Ovary (tissue), 10 donors: ENCODE measurements at places on chromosomes 2 and 18. TPM values are rescaled to one million over a fixed set of nuclear protein-coding genes. Genes with fewer than 3 reads are reported as not detected.

DNA sequence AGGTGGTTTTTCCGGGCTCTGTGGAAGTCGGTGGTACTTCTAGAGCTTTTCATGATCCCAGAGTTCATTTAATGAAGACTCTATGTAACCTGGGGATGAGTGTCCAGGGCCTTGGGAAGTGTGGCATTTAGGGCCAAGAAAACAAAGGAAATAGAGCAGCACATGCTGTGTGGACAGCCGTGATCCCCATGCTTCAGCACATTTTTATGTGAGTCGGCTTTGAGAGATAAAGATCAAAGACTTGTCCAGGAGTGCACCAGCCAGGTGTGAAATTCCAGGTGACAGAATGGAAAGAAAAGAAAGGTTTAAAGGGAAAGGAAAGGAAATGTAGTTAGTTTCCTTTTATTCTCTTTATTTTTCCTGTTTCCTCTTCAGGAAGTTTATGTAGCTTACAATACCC, 258.0 kb upstream of the NRP2 start:
- no peak for DNase-seq
- no peaks in the 10 kb centered on the region for H3K27me3 ChIP-seq
- no peaks in the 10 kb centered on the region for H3K36me3 ChIP-seq
- no peak overlapping the region for H3K27ac ChIP-seq
- H3K4me1 ChIP-seq: no peaks in the 10 kb centered on the region

- no peaks in the 10 kb centered on the region for H3K36me3 ChIP-seq
- no peak for DNase-seq
- no peaks in the 10 kb centered on the region for H3K4me1 ChIP-seq
- H3K27ac ChIP-seq: no peak overlapping the region
- H3K27me3 ChIP-seq: no peaks in the 10 kb centered on the region
Observed at GRCh38 chr2:231038483-231039293, 1.4 kb downstream of the C2orf72 start.

GRCh38 chr2:115580784-115581183, 1138.3 kb downstream of the DPP10 start:
- H3K27ac ChIP-seq: no peak overlapping the region
- H3K4me3 ChIP-seq: no peak overlapping the region
- no peak for DNase-seq
- H3K4me1 ChIP-seq: no peaks in the 10 kb centered on the region
- no peaks in the 10 kb centered on the region for H3K27me3 ChIP-seq

DNA sequence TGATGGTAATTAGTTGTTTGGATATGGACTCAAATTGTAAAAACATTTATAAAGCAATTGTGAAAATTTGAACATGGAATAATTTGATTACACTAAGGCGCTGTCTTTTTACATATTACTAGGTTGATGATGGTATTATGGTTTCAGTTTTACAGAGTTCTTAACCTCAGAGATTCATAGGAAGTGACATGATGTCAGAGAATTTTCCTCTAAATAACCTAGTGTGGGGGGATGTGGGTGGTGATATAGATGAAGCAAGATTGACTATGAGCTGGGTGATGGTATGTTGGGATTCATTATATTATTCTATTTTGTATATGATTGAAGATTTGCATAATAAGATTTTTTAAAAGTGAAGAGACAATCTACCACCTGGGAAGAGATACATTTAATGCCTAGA, 45.9 kb upstream of the ATP5MC3 start:
- H3K4me3 ChIP-seq: no peak overlapping the region
- no peak overlapping the region for H3K27ac ChIP-seq
- no peak for DNase-seq
- no peaks in the 10 kb centered on the region for H3K36me3 ChIP-seq
- no peaks in the 10 kb centered on the region for H3K27me3 ChIP-seq

DNA sequence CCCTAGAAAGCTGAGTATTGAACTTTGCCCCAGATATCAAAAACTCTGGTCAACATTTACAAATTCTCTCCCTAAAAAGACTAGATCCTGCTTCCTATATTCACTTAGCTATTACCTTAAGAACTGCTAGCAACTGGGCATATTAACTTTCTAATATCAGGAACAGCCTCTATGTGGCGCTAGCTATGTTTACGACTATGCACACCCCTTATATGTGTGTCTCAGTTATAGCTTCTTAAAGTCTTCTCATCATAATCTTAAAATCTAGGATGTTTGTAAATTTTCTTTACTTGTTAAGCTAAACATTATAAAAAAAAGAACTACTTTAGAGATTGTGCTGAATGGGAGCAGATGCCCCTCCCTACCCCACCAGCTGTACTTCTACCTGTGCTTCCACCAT, 1.7 kb upstream of the STAMBP start:
- no peaks in the 10 kb centered on the region for H3K36me3 ChIP-seq
- peaks cover 6% of the 10 kb centered on the region for H3K4me1 ChIP-seq
- no peaks in the 10 kb centered on the region for H3K27me3 ChIP-seq
- DNase-seq: no peak

Gene IL36A
- not detected for polyA plus RNA-seq

Gene PLGLB2
- 1.6 TPM for polyA plus RNA-seq
